ENCODE measurements at places on chromosomes 12 and 14.
A peak's percentile ranks its signal among the peaks of the same experiment; 100 is the strongest.

GRCh38 chr12:10289005-10289754 lies 18.5 kb upstream of the KLRD1 start:
- DNase-seq: no peak

GRCh38 chr14:59785629-59786028 lies 84.9 kb downstream of the RTN1 start:
- DNase-seq: no peak

DNA sequence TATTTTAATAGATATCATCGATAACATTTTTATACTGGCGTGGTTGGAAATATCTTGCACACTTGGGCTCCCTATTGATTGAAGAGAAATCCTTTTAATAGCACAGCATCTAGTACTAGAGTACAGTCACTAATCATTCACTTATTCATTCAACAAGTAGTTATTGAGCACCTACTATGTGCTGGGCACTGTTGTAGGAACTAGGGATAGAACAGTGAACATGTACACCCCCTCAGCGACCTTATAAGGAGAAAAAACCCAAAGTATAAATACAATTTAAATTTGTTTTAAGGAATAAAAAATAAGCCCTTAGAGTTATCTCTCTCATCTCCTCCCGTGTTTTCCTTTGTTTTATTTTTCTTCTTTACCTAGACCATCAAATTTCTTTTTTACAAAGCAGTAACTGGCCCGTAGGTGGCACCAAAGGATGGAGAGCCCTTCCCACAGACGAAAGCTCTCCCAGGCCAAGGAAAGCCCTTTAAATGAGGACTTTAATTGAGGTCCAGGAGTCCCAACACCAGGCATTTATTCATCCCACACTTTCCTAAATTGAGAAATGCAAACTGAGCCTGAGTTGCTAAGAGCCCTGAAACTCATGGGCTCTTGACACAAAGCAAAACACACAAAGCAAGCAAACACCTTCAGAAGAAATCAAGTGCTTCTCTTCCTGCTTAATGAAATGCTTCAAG lies 29.0 kb downstream of the PEBP1 start:
- DNase-seq: peak; percentile 32

GRCh38 chr14:80996049-80996901 lies 40.9 kb downstream of the TSHR start:
- DNase-seq: peak; percentile 89

GRCh38 chr12:80107221-80107620 lies 7.9 kb downstream of the OTOGL start:
- DNase-seq: no peak

GRCh38 chr12:27244689-27245488 lies 803 bp downstream of the STK38L start:
- DNase-seq: no peak

DNA sequence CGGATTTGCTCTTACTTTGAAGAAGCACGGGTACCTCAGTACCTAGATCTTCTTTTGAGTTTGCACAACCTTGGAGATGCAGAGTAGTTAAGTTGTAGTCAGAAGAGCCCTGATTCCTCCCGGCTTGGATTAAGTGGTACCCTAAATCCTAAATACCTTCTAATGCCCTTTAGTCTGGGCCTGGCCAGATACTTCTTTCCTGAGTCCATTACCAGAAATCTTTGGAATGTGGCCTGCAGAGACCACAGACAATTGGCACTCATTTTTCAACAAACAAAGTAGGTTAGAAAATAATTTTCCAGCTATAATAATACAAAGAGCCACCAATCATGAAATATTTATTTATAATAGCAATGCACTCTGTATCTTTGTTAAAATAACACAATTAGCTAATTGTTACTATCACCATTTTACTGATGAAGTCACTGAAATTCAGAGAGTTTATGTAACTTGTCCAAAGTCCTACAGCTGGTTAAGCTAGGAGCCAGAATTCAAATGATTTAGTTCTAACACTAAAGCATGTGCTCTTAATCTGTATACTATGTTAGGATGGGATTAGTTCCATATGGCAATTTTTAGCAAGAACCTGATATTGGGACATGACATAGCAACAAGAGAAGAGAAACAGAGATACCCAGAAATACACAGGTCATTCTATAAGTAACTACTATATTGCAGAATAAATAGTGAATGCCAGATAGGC lies 132.1 kb upstream of the PDZRN4 start:
- DNase-seq: no peak

DNA sequence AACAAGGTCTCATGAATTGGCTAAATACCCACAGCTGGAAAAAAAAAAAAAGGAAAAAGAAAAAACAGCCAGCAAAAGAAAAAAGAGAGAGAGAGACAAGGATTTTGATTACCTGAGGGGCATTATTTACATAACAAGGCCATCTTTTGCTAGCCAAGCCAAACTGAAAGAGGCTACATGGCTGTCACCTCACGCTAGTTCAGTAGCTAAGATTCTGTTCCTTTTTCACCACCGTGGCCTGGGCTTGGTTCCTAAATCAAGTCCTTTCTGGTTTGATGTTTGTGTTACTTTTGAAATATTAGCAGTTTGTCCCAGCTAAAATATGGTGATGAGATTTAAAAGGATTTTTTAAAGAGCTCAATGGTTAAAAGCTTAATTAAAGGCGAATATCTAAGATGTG lies 2.0 kb upstream of the SDS start:
- DNase-seq: no peak

DNA sequence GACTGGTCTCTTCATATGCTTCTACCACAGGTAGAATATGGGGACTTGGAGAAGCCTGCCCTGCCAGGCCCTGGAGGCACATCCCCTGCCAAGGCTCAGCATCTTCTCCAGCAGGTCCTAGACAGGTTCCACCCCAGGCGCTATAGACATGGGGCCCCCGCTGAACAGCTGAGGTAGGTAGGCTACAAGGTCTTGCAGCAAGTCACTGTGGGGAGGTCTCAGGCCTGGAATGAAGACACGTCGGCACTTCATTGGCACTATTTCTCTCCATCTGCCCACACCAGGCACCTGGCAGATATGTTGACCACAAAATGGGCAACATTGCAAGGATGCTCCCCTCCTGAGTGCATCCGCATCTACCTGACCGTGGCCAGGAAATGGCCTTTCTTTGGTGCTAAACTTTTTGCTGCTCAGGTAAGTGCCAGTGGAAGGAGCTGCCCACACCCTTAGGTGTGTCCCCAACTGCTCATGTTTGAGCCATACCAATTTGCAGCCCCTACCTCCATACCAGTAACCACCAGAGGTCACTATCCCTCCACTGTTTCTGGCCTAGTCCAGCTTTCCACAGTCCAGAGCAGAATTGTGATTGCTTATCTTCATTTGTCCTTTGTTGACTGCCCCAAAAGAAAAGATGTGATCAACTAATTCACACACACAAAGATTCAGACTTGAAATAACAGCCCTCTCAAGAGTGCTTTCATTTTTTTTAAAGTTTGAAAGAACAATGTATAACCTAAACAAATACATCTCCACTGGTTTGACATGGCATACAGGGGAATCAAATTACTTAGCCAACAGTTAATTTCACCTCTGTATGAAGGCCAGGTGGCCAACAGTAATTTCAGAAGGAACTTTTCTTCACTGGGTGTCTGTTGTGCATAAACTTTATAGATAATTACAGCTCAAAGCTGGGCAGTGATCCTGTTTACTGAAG lies 16.1 kb downstream of the PIGH start:
- peak; percentile 6 for DNase-seq

GRCh38 chr12:14261861-14262260 lies 103.6 kb upstream of the ATF7IP start:
- no peak for DNase-seq

DNA sequence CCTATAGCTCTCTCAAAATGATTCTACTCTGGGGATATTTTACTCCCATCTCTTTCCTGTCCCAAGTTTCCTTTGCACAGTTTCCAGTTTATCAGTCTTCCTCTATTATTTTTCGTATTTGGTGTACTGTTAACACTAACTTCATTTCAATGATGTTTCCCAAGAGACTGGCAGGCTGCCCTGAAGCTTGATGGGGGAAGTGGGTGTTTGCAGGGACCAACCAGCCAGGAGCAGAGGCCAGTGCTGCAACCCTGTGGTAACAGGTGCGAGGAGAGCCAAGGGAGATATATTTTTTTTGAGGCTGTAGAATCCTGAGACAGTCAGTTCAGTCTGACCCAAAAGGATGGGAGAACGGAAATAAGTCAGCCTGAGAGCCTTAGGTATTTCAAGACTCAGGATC lies 11.8 kb upstream of the CEBPE start:
- no peak for DNase-seq

GRCh38 chr12:96204381-96204780 lies 10.2 kb downstream of the ELK3 start:
- DNase-seq: no peak

DNA sequence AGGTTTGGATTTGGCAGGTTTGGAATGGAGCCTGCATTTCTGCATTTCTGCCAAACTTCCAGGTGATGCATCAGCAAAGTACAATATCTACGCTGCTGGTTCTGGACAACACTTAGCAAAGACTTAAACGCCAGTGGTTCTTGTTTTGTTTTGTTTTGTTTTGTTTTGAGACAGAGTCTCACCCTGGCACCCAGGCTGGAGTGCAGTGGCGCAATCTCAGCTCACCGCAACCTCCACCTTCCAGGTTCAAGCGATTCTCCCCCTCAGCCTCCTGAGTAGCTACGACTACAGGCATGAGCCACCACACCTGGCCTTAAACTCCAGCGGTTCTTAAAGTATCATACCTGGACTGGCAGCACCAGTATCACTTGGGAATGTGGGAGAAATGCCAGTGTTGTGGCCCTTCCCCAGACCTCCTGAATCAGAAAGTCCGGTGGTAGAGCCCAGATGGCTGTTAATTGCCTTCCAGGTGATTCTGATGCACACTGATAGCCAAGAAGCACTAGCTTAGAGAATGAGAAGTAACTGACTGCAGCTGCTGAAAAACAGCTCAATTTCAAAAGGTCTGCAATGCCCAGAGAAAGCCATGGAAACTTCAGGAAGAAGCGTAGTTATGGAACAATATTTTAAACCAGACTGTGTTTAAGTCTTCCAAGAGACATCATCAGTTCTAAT lies 114.8 kb upstream of the FOXN3 start:
- no peak for DNase-seq

DNA sequence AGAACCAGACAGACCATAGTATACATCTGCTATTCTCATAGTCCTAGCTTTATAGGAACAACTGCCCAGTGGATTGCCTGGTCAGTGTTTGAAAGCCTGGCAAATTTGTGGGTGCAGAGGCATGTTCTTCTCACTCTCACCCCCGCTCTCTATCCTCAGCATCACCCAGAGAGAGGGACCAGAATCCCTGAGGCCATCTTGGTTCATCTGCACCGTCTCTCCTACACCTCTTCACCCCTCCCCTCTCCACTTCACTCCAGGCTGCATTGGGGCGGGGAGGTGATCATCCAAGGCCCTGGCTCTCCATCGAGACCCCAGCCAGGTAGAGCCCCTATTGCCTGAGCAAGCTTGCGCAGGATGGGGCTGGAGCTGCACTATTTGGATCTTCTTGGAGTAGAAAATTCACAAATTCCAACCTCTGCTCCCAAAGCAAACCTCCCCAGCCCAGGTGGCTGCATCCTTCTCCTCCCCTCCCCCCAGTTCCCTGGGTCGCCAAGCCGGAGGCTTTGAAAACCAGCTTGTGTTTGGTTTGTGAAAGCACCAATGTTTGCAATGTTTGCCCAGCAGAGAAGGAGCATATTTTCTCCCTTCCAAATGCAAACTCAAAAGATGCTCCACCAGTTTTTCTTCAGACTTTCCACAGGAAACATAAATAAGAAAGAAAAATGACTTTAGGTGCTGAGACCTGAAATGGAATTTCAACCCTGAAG lies 18.6 kb upstream of the COL2A1 start:
- DNase-seq: no peak

DNA sequence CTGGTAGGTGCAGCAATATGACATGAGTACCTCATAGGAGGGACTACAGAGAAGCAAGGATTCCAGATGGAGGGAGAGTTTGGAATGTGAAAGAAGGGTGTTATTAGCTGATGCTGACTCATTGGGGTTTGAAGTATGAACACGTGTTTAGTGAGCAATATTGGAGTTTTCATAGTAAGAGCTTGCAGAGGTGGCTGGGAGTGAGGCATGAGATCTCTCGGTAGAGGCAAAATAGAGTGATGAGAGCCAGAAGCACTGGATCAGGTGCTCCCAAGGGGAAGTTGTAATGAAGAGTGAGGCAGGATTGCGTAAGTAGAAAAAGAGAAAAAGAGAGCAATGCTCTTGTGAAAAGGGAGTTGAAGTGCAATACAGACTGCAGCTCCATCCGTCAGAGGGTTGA lies 42.1 kb downstream of the MGST1 start:
- DNase-seq: no peak

GRCh38 chr12:21892341-21892740 lies 48.9 kb downstream of the ABCC9 start:
- no peak for DNase-seq

DNA sequence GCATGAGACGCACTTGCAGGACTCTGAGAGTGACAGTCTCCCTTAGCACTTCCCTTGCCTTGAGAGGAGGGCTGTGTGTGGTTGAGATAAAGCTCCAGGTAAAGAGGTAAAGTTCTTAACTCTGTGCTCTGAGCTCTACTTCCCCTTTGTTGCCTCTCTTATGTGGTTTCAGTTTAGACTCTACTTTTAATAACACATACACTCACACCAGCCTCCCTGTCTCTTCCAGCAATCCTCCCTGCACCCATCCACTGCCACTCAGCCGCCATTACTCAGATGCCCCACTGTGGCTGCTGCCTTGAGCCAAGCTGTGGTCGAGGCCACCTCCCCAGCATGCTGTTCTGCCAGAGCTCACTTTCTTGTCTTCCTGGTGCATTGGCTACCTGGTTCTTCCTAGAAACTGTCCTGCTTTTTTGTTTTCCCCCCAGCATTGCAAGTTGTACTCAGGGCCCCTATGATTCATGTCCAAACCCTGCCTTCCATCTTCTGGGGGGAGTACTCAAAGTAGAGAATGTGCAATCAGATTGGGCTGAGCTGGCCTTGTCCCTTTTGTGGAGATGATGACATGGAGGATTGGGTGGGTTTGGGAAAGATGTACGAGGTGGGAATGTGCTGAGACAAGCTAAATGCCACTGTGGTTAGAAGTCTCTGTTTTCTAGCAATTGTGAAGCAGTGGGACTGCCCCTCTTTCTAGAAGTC lies 115.5 kb upstream of the PARP11 start:
- DNase-seq: no peak

DNA sequence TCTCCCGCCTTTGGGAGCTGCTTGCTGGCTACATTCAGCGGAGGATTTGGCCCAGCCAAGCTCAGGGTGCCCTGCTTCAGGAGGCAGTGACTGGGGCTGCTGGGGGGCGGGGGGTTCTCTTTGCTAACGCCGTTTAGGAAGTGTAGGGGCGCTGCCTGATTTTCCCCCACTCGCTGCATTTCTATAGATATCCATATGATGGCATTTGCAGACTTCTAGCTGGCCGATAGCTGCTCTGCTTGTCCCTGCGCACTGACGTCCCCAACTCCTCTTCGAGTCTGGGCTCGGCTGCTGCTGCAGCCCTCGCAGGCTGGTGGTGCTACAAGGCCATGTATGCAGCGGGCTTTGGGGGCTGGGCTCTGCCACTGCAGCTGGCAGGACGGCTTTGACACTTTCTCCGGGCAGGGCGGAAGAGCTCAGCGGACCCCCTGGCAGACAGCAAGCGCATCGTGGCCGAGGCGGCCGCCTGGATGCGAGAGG lies 3.1 kb downstream of the LRFN5 start:
- peak; percentile 95 for DNase-seq

All from NCI-H1694 treated with DMSO at 0.1 percent for 48 hours (cell line).